Stimulated activated CD4-positive, alpha-beta T cell treated with anti-CD3 and anti-CD28 coated beads, Interleukin-4, amount 100 ng/mL, for 24 hours (primary cell): ENCODE measurements at places on chromosomes 11 and 22.

DNA sequence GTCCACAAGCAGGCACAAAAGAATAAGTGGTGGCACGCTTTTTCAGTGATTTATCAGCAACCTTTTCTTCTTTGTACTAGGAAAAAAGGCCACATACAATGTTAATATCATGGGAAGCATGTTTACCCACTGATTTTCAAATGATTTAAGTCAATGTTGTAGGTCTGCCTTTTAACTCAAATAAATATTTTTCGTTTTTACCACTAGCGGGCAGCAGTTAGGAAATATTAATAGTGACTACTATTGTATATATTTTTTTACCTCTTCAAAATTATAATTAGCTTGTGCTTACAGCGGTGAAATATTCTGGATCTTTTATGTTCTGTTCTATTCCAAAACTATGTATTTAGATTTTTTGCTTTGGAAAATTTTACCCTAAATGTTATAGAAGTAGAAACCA, 6.4 kb upstream of the SLC17A6 start:
- no peak for DNase-seq

DNA sequence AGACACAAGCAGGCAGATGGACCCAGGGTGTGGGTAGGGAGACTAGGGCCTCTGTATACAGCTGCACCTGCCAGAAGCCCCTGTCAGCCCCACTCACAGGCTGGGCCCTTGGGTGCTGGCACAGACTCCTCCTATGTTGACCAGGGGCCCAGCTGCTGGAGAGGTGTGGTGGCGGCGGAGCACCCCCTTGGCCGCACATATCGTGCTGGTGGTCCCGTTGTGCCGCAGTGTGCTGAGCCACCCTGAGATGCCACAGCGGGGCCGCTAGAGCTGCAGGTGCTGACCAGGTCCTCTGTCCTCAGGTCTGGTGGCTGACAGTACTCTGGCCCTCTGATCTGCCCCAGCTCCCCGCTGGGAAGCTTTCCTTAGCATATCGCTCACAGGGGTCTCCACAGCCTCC, 30.2 kb upstream of the B3GAT1 start:
- no peak for DNase-seq

DNA sequence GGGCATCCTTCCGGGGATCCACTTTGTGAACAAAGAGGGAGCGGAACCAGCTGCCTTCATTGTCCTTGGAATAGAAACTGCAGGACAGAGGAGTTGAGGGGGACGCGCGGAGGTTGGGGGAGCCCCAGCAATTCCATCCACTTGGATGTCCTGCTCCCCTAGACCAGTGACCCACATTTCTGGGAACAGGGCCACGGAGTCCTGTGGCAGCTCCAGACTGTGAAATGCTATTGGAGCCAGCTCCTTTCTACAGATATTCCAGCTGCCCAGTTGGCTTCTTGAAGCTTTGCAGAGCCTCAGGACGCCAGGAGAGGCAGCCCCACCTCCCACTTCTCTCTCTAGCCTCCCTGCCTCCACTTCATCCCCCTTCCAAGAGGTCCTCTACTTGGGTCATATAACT, 10.5 kb downstream of the NIPSNAP1 start:
- no peak for DNase-seq

DNA sequence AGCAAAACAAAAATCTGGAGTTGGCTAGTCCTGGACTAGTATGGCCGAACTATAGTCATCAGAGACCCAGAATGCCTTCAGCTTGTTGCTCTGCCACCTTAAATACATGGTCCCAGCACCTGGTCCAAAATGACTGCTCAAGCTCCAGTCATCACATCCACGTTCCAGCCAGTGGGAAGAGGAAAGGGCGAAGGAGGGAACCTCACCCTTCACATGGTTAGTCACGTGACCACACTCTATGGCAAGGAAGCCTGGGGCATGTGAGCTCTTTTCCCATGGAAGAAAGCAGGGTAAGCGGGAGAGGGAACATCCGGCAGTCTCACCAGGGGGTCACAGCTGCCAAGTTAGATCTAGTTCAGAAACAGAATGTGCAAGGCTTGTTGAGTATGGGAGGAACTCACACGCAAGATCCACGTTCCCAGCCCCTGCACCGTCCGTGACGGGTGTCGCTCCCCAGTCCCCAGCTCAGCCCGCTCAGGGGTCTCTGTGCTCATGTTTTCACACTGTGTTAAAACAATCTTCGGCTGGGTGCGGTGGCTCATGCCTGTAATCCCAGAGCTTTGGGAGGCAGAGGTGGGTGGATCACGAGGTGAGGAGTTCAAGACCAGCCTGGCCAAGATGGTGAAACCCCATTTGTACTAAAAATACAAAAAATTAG, 1.9 kb upstream of the ANO9 start:
- no peak for DNase-seq

DNA sequence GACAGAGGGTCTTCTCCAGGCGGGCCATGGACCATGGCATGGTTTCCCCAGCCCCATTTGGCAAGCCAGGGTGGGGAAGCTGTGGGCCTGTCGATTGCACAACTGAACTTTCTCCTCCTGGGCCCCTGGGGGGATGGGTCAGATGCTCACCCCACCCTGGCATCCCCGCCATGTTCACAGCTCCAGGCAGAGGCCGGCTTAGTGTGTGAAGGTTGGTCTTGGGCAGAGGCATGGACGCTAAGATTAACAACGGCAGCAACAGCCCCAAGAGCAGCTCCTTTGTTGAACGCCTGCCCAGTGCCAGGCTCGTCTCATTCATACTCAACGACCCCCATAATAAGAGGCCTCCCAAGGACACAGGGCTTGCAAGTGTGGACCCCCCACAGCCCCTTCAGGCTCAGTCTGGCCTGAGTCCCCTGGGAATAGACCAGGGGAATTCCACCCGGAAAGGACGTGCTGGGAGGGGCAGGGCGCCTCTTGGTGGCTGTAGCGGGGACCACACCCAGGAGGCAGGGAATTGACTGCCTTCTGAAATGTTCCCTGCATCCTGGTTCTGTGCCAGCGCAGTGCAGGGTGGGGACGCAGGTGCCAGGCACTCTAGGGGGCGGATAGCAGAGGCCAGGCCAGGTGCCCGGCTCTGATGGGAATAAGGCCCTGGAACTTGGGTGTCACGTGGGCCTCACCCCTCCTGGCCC, 8.3 kb downstream of the TSPO start:
- DNase-seq = no peak

DNA sequence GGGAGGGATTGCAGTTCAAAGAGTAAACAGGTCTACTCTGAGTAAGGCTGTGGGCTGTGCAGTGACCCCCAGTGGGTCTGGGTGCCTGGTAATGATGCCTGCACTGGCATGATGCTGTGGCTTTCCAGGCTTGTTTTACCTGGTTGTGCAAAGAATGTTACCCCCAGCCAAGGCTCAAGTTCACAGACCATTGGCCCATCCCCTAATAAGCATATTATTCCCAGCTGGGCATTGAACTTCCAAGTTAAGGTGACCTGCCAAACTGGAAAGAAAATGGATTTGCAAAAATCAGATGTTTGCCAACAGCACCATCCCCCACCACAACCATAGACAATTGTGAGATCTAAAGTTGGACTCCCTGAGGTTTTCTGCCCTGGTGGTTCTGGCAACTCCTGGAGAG, 7.9 kb upstream of the EHF start:
- no peak for DNase-seq

DNA sequence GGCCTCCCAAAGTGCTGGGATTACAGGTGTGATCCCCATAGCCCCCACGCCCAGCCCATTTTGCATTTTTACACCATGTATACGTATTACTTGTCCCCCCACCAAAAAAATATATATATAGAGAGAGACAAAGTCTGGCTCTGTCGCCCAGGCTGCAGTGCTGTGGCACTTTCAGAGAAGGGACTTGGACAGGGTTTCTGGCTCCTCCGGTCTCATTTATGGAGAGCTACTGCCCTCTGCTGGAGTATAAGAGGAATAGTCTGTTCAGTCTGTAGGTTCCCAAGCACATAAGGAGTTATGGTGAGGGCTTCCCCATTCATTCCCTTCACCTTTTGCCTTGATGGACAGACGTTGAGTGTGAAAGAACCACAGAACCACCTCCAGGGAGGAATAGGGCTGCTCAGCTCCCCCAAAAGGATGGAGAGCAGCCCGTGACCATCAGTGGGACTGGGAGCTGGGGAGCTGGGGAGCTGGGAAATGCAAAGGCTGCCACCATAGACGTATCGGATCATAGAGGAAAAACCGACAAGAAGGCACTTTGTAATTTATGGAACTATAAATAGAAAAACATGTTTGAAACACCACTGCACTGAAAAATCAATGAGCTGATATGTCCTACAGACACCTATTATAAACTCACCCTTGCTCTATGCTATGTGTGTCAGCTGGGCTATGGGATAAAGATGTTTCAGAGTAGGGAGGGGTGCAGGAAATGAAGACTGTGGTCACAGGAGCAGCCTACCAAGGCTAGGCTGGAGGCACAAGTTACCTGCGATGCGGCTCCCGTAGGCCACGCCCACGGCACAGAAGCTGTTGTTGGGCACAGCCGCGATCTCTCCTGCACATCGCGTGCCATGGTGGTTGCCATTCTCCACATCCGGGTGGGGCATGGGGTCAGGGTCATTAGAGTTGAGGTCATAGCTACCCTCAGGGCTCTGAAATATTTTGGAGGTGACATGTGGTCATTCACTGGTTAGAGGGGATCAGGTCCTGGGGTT, 5.2 kb downstream of the PCSK7 start:
- DNase-seq = peak; percentile 31

DNA sequence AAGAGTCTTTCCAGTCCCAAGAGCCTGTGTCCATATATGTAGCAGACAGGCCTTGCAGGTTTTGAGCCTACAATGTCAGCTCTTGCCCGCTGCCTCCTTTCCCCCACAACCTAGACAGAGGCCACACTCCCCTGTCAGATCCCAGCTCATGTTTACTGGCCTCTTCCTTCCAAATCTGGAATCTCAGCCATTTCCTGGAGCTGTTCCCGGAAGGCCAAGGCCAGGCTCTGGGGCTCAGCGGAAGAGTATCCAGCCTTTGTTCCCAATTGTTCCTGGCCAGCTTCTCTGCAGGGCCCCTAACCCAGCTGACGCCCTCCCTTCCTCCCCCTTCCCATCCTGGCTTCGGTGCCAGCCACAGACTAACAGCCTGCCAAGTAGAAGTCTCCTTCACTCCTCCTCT, 1.0 kb upstream of the ROBO4 start:
- DNase-seq = no peak

GRCh38 chr11:126637795-126638175, 282.3 kb downstream of the ST3GAL4 start:
- no peak for DNase-seq

GRCh38 chr22:50684501-50684900, 11.9 kb downstream of the SHANK3 start:
- DNase-seq = peak; percentile 1
